CD14-positive monocyte (primary cell): ENCODE measurements at places on chromosomes 3 and 15. TPM values are rescaled to one million over a fixed set of nuclear protein-coding genes. Genes with fewer than 3 reads are reported as not detected.
A peak's percentile ranks its signal among the peaks of the same experiment; 100 is the strongest.

Gene SERINC4
- 0.09 and 0.10 TPM in 2 replicates for polyA plus RNA-seq

Gene ZPLD1
- polyA plus RNA-seq, result not detected in 2 replicates

Gene ALAS1
- polyA plus RNA-seq, result 38.7 TPM

Gene KCNH8
- polyA plus RNA-seq, result not detected

Gene VPS39
- polyA plus RNA-seq, result 64.0 and 102 TPM in 2 replicates

Gene SCAMP5
- 0.19 and 0.32 TPM in 2 replicates for polyA plus RNA-seq

Gene SLC22A13
- polyA plus RNA-seq, result not detected

Gene TMOD3
- polyA plus RNA-seq, result 34.8 TPM

Gene REC114
- not detected in 2 replicates for polyA plus RNA-seq

Gene CASR
- polyA plus RNA-seq, result not detected

Gene TMEM42
- 27.5 TPM for polyA plus RNA-seq

Gene FILIP1L
- polyA plus RNA-seq, result 0.25 TPM

Gene ITIH4
- polyA plus RNA-seq, result 29.8 and 47.7 TPM in 2 replicates

Gene CLDN11
- 0.11 and 0.13 TPM in 2 replicates for polyA plus RNA-seq

Gene FBN1
- polyA plus RNA-seq, result 0.06 and 0.29 TPM in 2 replicates

Gene IGDCC3
- not detected for polyA plus RNA-seq

Gene ATR
- 5.0 and 16.4 TPM in 2 replicates for polyA plus RNA-seq

DNA sequence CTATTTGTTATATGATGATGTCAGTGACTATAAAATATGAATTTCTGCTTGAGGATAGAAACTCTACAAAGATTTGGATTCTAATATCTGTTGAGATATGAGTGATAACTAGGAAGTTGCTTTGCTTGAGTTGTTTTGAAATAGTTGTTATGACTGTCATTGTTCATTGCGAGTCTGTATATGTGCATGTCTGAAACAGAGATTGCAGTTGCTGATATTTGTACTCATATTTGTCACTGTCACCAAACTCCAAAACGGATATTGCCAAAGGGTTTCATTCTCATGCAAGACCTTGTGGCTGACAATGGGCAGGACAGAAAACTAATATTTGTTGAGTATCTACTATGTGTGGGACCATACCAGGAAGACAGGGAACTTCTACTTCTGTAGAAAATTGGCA is 240.2 kb downstream of the CD47 start:
- H3K4me1 ChIP-seq, result no peaks in the 10 kb centered on the region
- no peak overlapping the region for H3K27ac ChIP-seq
- H3K36me3 ChIP-seq, result no peaks in the 10 kb centered on the region
- no peak overlapping the region for H3K4me3 ChIP-seq

GRCh38 chr3:9525078-9525477 is 28.5 kb downstream of the LHFPL4 start:
- H3K27ac ChIP-seq, result no peak overlapping the region
- no peaks in the 10 kb centered on the region for H3K36me3 ChIP-seq
- H3K27me3 ChIP-seq, result peaks cover 4% of the 10 kb centered on the region

DNA sequence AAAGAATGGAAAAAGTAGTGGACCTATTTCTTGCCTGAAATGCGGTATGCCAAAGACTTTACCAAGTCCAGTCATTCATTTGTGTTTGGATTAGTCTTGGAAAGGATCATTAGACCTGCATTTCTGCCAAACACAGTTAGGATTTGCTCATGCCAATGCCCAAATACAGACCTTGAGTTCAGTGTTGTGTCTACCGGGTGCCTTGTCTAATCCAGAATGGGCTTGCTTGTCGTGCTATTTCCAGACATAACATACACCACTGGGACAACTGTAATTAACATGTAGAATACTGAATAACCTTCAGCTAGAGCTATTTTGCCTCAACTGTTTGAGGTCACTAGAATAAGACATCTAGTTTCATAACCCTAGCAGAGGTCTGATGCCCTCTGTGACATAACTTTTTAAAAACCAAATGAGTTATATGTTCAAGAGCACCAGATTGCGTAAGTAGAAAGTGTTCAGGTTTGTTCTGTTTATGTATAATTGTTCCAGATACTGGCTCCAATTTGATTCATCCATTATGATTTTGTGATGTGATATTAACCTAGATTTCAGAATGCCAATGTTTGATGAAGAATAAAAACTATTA is 145.3 kb upstream of the DPH6 start:
- H3K4me1 ChIP-seq, result no peaks in the 10 kb centered on the region
- DNase-seq, result no peak
- no peak overlapping the region for H3K4me3 ChIP-seq
- no peak overlapping the region for H3K27ac ChIP-seq
- no peaks in the 10 kb centered on the region for H3K36me3 ChIP-seq

- H3K4me3 ChIP-seq, result no peak overlapping the region
- no peak overlapping the region for H3K27ac ChIP-seq
- no peaks in the 10 kb centered on the region for H3K4me1 ChIP-seq
- no peaks in the 10 kb centered on the region for H3K27me3 ChIP-seq
Observed at GRCh38 chr3:106466881-106467280, 598.1 kb upstream of the CBLB start.

DNA sequence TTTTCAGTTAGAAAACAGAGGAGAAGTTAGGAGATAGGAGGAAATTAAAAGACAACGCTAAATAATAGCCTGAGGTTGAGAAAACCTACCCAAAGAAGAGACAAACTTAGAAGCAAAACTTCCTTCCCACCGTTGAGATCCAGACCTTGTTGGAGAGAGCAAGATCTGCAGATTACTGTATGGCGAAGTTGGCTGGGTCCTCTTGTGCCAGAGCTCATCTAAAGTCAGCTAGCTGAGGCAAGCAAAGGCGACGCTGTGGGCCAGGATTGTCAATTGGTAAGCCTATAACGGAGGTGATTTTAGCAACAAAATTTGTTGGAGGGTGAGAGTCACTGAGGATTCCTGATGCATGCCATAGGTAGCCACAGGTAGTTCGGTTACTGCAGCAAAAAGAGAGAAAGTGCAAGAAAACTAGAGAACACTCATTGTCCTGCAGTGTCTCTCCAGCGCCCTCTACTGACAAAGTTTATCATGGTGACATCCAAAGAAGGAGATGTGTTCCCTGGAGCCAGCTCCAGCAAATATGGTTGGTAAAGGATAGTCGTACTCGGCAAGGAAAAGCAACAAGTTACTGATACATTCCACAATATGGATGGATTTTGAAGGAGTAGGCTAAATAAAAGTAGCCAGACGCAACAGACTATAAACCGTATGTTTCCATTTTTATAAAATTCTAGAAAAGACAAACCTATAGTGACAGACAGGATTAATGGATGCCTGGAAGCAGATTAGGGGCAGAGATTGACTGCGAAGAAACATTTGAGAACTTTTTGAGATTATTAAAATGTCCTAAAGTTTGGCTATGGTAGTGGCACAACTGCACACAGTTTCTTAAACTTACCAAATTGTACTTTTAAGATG is 9.8 kb upstream of the OR5K4 start:
- H3K27ac ChIP-seq, result no peak overlapping the region
- no peaks in the 10 kb centered on the region for H3K4me1 ChIP-seq
- H3K4me3 ChIP-seq, result no peak overlapping the region
- H3K27me3 ChIP-seq, result no peaks in the 10 kb centered on the region
- DNase-seq, result peak; percentile 27

- no peak overlapping the region for H3K27ac ChIP-seq
- H3K4me3 ChIP-seq, result no peak overlapping the region
- no peaks in the 10 kb centered on the region for H3K36me3 ChIP-seq
- no peak for DNase-seq
- no peaks in the 10 kb centered on the region for H3K4me1 ChIP-seq
Observed at GRCh38 chr3:53599771-53600170, 105.4 kb downstream of the CACNA1D start.

- peaks cover 10% of the 10 kb centered on the region for H3K36me3 ChIP-seq
- H3K27ac ChIP-seq, result no peak overlapping the region
- no peaks in the 10 kb centered on the region for H3K4me1 ChIP-seq
Observed at GRCh38 chr15:40706121-40706520, 11.1 kb downstream of the RAD51 start.

- no peaks in the 10 kb centered on the region for H3K36me3 ChIP-seq
- H3K27me3 ChIP-seq, result no peaks in the 10 kb centered on the region
- no peak for DNase-seq
- no peak overlapping the region for H3K4me3 ChIP-seq
- no peak overlapping the region for H3K27ac ChIP-seq
Observed at GRCh38 chr3:123367467-123368154, 81.3 kb downstream of the ADCY5 start.

- H3K36me3 ChIP-seq, result no peaks in the 10 kb centered on the region
- H3K4me3 ChIP-seq, result no peak overlapping the region
- no peaks in the 10 kb centered on the region for H3K27me3 ChIP-seq
- no peak for DNase-seq
- H3K27ac ChIP-seq, result no peak overlapping the region
- H3K4me1 ChIP-seq, result no peaks in the 10 kb centered on the region
Observed at GRCh38 chr15:89227425-89227824, 6.0 kb upstream of the RLBP1 start.

DNA sequence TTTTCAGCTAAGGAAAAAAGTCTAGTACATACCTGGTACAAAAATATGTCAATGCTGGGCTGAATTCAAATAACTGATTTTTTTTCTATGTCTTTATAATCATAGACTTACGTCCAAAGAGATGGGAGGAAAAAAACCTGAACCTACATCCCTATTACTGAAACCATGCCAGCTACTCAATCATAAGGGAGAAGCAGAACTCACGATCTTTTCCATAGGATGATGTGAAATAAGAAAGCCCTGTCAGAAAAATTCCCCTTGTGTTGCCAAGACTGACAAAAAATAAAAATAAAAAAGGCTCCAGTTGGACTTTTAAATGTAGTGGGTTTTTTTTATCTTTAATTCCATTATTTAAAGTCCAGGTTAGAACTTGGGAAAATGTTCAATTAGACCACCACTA is 3.3 kb downstream of the MSL2 start:
- no peaks in the 10 kb centered on the region for H3K36me3 ChIP-seq
- H3K4me1 ChIP-seq, result peaks cover 40% of the 10 kb centered on the region
- H3K27me3 ChIP-seq, result no peaks in the 10 kb centered on the region

- DNase-seq, result no peak
- no peaks in the 10 kb centered on the region for H3K27me3 ChIP-seq
- H3K27ac ChIP-seq, result no peak overlapping the region
- no peaks in the 10 kb centered on the region for H3K36me3 ChIP-seq
Observed at GRCh38 chr15:81957698-81958097, 88.1 kb downstream of the MEX3B start.

GRCh38 chr15:29086001-29086400 is 183.6 kb downstream of the NSMCE3 start:
- no peak overlapping the region for H3K27ac ChIP-seq
- H3K27me3 ChIP-seq, result no peaks in the 10 kb centered on the region
- no peaks in the 10 kb centered on the region for H3K4me1 ChIP-seq
- H3K36me3 ChIP-seq, result no peaks in the 10 kb centered on the region
- no peak for DNase-seq

GRCh38 chr15:76932135-76932966 is 802 bp downstream of the RCN2 start:
- no peak overlapping the region for H3K27ac ChIP-seq

DNA sequence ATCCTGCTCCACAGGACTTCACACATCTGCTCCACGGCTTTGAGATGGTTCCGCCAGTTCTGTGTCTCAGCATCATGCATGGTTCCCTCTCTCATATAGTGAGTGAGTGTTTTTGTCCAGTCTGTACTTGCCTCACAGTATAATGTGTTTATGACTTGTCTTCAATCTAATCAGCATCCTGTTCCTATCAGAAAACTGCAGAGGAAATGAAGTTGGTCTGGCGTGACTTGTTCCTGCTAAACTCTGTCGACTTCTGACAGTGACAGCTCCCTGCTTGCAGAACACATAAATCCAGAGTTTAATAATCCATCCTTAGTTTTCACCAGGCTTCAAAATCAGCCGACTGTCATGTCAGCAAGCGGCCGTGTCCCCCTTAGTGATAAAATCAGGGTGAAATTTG is 222.3 kb downstream of the SLCO3A1 start:
- H3K4me3 ChIP-seq, result no peak overlapping the region
- no peak for DNase-seq
- H3K4me1 ChIP-seq, result peaks cover 39% of the 10 kb centered on the region

GRCh38 chr15:82047453-82048400 is 1.9 kb upstream of the MEX3B start:
- peaks cover 26% of the 10 kb centered on the region for H3K4me1 ChIP-seq
- H3K4me3 ChIP-seq, result peak overlapping the region; percentile 57
- H3K36me3 ChIP-seq, result no peaks in the 10 kb centered on the region

- no peaks in the 10 kb centered on the region for H3K4me1 ChIP-seq
- no peaks in the 10 kb centered on the region for H3K36me3 ChIP-seq
- no peaks in the 10 kb centered on the region for H3K27me3 ChIP-seq
- H3K4me3 ChIP-seq, result no peak overlapping the region
- no peak for DNase-seq
Observed at GRCh38 chr3:114718071-114718897, 424.5 kb downstream of the TIGIT start.

GRCh38 chr3:44128057-44128775 is 113.5 kb upstream of the TOPAZ1 start:
- no peak overlapping the region for H3K4me3 ChIP-seq
- no peak overlapping the region for H3K27ac ChIP-seq
- no peaks in the 10 kb centered on the region for H3K4me1 ChIP-seq
- no peaks in the 10 kb centered on the region for H3K27me3 ChIP-seq
- no peaks in the 10 kb centered on the region for H3K36me3 ChIP-seq

- no peak overlapping the region for H3K4me3 ChIP-seq
- H3K27ac ChIP-seq, result no peak overlapping the region
- H3K27me3 ChIP-seq, result no peaks in the 10 kb centered on the region
- H3K4me1 ChIP-seq, result no peaks in the 10 kb centered on the region
- H3K36me3 ChIP-seq, result no peaks in the 10 kb centered on the region
Observed at GRCh38 chr3:163587342-163587741, 1491.0 kb downstream of the SI start.

GRCh38 chr3:108322352-108322751 is 26.0 kb downstream of the HHLA2 start:
- H3K27ac ChIP-seq, result no peak overlapping the region
- no peak for DNase-seq
- no peaks in the 10 kb centered on the region for H3K4me1 ChIP-seq
- H3K27me3 ChIP-seq, result no peaks in the 10 kb centered on the region
- no peak overlapping the region for H3K4me3 ChIP-seq
- H3K36me3 ChIP-seq, result no peaks in the 10 kb centered on the region

DNA sequence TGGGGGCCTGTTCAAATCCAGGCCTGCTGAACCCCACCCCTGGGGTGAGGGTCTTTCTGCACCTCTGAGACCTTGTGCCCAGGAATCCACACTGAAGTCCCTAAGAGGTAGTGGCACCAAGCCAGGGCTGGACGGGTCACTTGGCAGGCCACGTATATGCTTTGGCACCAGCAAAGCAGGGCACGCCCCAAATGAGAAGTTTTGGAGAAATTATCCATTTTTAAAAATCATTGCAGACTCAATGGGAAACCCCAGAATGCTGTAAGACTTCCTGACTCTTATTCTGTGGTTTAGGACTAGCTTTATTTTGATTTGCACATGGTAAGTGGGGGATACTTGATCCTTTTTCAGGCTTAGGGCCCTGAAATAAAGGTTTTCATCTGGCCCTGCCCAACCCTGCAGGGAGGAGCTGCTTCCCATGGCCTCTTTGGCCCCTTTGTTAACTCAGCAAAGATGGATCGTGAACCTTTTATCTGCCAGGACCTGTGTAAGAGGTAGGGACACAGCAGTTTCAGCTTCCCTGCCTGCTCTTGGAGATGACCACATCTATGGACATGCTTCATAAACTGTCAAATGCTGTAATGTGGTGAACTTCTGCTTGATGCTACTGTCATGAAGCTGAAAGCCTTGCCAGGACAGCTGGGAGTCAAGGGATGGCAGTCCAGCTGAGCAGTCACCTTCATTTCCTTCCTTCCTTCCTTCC is 88.0 kb downstream of the HMG20A start:
- H3K4me1 ChIP-seq, result peaks cover 25% of the 10 kb centered on the region
- DNase-seq, result no peak
- peaks cover 8% of the 10 kb centered on the region for H3K27me3 ChIP-seq
